ENCODE measurements at places on chromosomes 2 and 18.

- no peak for DNase-seq
These were observed 40.6 kb upstream of the INHBB start for GRCh38 chr2:120305296-120305695.

DNA sequence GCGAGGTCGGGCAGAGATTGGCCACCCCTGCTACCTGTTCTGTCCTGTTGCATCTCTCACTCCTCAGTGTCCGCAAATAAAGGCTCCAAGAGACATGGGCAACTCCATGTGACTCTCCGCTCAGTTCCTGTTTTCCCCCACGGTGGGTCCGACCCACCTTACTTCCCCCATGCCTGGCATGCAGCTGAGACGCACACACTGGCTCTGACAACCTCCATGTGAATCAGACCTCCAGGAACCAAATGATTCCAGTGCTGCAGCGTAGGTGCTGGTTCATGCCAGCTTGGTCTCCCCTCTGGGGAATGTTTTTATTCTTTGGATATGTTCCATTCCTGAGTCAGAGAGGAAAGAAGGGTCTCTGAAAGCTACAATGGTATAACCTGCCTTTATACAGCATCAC lies 221.5 kb downstream of the SH3RF3 start:
- DNase-seq = no peak

- no peak for DNase-seq
These were observed 13.6 kb downstream of the METAP1D start for GRCh38 chr2:172013396-172013795.

GRCh38 chr18:45920367-45920766 lies 46.8 kb downstream of the EPG5 start:
- DNase-seq = no peak

GRCh38 chr18:39166776-39167175 lies 1601.2 kb upstream of the CELF4 start:
- no peak for DNase-seq

- no peak for DNase-seq
These were observed 70.1 kb downstream of the BCL11A start for GRCh38 chr2:60483401-60483800.

- DNase-seq = no peak
These were observed 204.6 kb downstream of the RND3 start for GRCh38 chr2:150282771-150283371.

DNA sequence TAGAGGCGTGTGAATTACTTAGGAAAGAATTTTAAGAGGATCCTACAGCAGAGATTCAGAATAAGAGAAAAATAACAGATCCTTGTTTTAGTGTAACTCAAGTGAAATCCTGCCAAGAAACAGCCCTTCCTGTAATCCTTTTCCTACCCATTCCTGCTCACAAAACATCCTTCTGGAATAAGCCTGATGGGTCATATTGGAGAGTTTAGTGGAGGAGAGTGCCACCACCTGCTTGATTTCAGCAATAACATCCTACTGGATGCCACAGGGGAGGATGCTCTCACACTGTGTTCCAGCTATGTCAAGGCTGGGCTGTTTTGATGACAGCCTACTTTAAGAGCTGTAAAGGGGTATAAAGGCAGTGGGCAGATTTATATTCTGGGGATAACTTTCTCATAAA lies 54.8 kb upstream of the CCDC178 start:
- no peak for DNase-seq

DNA sequence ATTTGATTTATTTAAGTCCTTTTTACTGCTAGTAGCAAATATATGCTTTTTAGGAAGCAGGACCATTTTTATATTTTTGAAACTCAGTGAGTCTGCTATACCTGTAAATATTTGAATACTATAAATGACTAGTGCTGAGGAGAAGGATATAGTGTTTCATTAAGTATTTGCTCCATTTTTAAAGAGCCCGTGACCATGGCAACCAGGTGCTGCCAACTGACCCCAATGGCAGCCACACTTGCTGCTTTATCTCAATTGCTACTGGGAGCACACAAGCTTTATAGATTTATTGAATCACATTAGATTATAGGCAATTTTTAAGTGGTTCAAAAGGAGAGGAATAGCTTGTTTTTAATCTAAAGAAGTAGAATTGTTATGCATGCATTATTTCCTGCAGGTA lies 142.0 kb downstream of the SCG2 start:
- DNase-seq = no peak

GRCh38 chr2:134773759-134774742 lies 55.3 kb upstream of the TMEM163 start:
- DNase-seq = no peak

DNA sequence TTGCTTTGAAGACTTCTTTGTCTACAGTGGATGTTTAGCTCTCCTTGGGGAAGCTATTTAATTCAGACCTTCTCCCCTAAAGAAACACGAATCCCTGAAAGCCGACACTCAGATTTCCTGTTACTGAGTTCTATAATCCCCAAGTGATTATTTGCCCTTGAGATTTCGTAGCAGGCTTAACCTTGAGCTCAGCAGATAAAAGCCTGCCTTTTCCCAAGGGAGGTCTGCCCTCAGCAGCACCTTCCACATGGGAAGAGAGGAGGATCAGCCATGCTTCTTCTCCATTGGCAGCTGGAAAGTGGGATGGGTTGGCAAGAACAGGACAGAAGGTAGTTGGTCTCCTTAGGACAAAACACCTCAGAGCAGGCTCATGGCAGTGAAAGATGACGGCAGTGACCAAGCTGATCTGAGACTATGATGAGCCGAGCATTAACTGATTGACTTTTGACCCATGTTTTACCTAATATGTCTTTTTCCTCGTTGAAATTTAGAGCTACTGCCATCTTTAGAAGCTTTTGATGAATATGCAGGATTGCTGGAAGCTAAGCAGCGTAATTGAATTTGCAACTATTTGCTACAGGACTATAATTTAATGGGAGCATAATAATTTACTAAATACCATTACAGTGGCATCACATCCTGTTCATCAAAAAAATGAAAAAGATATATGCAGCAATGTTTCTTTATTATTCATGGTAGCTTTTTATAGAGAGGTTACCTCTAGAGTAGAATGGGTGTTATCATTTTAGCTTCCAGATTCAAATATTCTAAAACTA lies 511.1 kb upstream of the ID2 start:
- DNase-seq = no peak

DNA sequence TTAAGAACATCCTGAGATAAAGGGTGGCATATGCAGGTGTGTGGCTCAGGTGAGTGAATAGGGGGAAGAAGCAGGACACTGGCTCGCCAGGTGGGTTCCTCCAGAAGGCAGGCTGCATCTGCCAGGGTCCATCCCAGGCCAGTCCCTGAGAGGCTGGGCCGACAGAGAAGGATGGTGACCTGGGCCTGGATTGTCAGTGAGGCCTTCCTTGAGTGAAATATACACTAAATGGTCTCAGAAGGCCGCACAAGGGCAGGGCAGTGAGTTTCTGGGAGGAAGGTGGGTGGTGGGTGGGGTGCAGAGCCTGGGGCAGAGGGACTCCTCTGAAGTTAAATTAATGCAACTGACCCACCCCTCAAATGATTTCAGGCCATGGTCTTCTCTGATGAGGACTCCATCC lies 182.1 kb downstream of the ANKRD30B start:
- no peak for DNase-seq

GRCh38 chr2:101293544-101293943 lies 15.0 kb downstream of the RNF149 start:
- no peak for DNase-seq

DNA sequence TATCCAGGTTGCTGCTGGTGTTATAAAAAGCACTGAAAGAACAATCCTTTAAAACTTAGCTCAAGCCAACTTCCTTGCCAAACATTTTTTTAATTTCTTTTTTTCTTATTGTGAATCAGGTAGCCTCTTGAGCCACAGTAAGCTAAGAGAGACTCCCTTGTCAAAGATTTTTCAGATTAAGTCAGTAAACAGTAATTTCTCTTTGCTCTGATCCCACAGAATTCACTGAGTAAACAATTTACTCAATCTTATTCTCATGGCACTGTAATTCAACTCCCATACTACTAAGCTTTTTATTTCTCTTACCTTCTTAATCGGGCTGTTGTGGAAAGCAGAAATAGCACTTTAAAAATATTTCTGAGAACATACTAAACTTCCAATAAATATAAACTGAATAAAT lies 82.7 kb downstream of the C2orf74 start:
- DNase-seq = no peak

GRCh38 chr2:3535794-3536681 lies 16.7 kb upstream of the ADI1 start:
- DNase-seq = no peak

DNA sequence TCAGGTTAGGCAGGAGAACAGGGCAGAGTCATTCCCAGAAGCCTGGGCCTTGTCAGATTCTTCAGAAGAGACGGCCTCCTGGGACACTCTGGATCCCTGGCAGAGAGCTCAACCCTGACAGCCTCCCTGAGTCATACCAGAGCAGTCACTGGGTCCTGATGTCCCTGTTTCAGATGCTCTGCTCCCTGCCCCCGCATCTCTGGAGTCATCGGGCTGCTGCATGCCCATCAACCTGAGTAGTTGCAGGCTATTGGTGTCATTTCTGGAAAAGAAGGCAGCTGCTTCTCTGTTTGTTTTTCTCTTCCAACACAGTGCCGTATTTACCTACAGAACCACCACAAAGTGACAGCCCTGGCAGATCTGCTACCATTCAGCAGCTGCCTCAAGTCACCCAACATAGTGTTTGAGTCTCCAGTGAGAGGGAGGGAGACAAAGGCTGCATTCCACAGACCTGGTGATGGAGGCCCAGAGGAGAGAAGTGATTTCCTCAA lies 145.1 kb downstream of the B3GNT2 start:
- DNase-seq = no peak

DNA sequence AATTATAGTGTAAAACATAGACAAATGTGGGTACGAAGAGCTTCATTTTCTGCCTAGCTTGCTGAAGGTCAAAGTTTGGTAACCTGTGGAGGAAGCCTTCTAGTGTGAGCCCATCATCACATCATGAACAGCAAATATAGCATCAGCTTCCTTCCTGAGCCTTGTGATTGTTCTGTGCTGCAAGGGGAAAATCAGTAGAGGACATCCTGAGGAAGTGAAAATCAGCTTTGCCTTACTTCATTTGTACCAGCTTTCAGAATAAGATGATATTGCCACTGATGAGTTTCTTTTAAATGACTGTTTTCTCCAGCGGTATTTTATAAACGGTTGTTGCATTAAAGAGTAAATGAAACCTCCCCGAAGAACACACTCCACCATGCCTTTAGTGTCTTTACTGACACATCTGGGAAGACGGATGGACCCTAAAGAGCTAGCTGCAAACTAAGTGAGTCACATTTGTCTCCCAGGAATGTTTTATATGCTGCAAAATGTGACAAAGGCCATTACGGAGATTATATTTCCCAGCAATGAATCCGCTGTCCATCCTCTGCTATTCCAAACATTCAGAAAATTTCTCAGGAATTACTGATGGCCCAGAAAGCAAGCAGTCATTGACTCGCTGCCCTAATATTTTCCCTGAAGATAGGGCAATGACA lies 1272.8 kb downstream of the SUCLG1 start:
- no peak for DNase-seq

- DNase-seq = no peak
These were observed 2070.4 kb upstream of the CELF4 start for GRCh38 chr18:39635966-39636365.

DNA sequence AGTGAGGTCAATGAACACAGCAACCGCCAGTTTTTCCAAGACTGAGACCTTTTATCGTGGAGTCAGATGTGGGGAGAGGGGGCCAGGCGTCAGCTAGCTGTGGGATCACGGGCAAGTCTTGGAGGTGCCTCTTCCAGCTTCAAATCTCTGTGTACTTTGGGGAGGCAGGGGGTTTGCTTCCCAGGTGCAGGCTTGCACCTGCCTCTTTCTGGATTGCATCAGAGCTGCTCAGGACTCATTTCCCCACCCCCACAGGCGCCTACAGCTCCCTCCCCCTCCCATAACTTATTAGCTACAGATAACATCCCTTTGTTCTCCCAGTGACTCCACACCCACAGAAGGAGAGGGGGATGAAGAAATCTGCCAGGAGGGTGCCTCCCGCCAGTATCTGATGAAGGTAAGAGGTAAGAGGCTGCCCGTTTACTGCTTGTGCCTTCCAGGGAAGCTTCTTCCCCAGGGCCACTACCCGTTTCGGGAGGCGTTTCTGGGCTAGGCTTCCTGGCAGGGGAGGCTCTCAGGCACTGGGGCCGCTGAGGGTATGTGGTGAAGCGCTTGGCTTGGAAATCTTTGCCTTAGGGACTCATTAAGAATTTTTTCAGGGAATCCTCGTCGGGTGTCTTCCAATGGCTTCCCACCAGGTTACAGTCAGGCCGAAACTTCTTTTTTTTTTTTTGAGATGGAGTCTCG lies 18.8 kb upstream of the MRPL33 start:
- DNase-seq = no peak

- no peak for DNase-seq
These were observed 43.7 kb upstream of the TWIST2 start for GRCh38 chr2:238803996-238804870.

GRCh38 chr2:73177645-73178255 lies 24.6 kb upstream of the NOTO start:
- DNase-seq = no peak

GRCh38 chr2:85772019-85772745 lies 18.4 kb downstream of the ATOH8 start:
- no peak for DNase-seq

- no peak for DNase-seq
These were observed 466.4 kb upstream of the ACVR2A start for GRCh38 chr2:147378403-147378802.

GRCh38 chr2:237553948-237554347 lies 12.4 kb upstream of the PRLH start:
- DNase-seq = no peak

Measured in activated CD4-positive, alpha-beta T cell treated with anti-CD3 and anti-CD28 coated beads, Interleukin-2, amount 50 U/mL, for 24 hours (primary cell).